Caco-2 (cell line): ENCODE measurements at places on chromosomes 3 and 15.

DNA sequence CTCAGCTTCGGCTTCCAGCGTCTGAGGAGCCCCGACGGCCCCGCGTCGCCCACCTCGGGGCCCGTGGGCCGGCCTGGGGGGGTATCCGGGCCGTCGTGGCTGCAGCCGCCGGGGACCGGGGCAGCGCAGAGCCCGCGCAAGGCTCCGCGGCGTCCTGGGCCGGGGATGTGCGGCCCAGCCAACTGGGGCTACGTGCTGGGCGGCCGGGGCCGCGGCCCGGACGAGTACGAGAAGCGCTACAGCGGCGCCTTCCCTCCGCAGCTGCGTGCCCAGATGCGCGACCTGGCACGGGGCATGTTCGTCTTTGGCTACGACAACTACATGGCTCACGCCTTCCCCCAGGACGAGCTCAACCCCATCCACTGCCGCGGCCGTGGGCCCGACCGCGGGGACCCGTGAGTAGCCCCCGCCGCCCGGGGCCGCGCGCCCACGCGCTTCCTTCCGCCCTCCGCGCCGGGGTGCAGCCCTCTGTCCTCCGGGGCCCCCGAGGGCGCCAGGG, 462 bp downstream of the EDEM1 start:
- peak overlapping the region; percentile 94 for H3K4me3 ChIP-seq
- H3K4me1 ChIP-seq, result peaks cover 17% of the 10 kb centered on the region; the same call in 1 of the 2 replicates
- no peaks in the 10 kb centered on the region; the same call in 1 of the 2 replicates for H3K36me3 ChIP-seq
- no peaks in the 10 kb centered on the region for H3K27me3 ChIP-seq

- no peak for DNase-seq
- H3K4me3 ChIP-seq, result no peak overlapping the region
- no peaks in the 10 kb centered on the region for H3K36me3 ChIP-seq
- H3K4me1 ChIP-seq, result no peaks in the 10 kb centered on the region
Measured at GRCh38 chr3:127805026-127805753, 17.1 kb downstream of the MGLL start.

DNA sequence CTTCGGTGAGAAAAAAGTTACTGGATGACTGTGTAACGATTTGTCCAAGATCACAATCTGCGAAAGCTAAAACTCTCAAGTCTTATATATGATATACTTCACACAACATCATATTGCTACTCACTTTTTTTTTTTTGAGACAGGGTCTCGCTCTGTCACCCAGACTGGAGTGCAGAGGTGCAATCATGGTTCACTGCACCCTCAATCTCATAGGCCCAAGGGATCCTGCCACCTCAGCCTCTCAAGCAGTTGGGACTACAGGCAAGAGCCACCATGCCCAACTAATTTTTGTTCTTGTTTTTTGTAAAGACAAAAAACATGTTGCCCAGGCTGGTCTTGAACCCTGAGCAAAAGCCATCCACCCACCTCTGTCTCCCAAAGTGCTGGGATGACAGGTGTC, 5.4 kb upstream of the ATP13A4 start:
- no peaks in the 10 kb centered on the region for H3K36me3 ChIP-seq
- H3K27ac ChIP-seq, result no peak overlapping the region
- no peak overlapping the region for H3K4me3 ChIP-seq
- DNase-seq, result no peak
- no peaks in the 10 kb centered on the region for H3K27me3 ChIP-seq

DNA sequence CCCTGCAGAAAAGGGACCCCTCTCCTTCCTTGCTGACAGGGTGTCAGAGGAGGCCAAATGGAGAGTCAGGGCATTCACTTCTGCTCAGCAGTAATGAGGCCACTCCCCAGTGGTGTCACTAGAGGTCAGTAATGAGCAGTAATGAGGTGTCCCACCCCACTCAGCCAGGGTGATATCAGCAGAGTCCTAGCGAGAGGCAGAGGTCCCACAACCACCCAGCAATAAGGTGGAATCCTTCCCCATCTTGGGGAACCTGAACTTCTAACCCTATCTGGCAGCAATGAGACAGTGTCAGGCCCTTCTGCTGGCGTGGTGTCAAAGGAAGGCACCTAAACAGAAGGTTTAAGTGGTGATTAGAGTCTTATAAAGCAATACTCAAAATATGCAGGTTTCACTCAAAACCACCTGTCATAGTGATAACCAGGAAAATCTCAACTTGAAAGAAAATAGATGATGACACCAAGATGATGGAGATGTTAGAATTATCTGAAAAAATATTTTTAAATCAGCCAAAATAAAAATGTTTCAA, 12.9 kb downstream of the OCA2 start:
- no peaks in the 10 kb centered on the region for H3K27me3 ChIP-seq
- peak; percentile 80 for DNase-seq
- H3K36me3 ChIP-seq, result no peaks in the 10 kb centered on the region
- no peak overlapping the region for H3K27ac ChIP-seq
- H3K4me1 ChIP-seq, result peaks cover 13% of the 10 kb centered on the region
- no peak overlapping the region for H3K4me3 ChIP-seq

- peaks cover 18% of the 10 kb centered on the region for H3K4me1 ChIP-seq
- peak overlapping the region; percentile 99 for H3K27ac ChIP-seq
- H3K36me3 ChIP-seq, result no peaks in the 10 kb centered on the region; the same call in 1 of the 2 replicates
- H3K27me3 ChIP-seq, result no peaks in the 10 kb centered on the region
- no peak for DNase-seq
Measured at GRCh38 chr15:64092075-64092820, 1.4 kb downstream of the CIAO2A start.

GRCh38 chr3:74711913-74712512, 97.6 kb upstream of the CNTN3 start:
- H3K27ac ChIP-seq, result no peak overlapping the region
- DNase-seq, result no peak
- H3K4me1 ChIP-seq, result no peaks in the 10 kb centered on the region
- no peak overlapping the region for H3K4me3 ChIP-seq
- no peaks in the 10 kb centered on the region for H3K36me3 ChIP-seq
- H3K27me3 ChIP-seq, result no peaks in the 10 kb centered on the region

DNA sequence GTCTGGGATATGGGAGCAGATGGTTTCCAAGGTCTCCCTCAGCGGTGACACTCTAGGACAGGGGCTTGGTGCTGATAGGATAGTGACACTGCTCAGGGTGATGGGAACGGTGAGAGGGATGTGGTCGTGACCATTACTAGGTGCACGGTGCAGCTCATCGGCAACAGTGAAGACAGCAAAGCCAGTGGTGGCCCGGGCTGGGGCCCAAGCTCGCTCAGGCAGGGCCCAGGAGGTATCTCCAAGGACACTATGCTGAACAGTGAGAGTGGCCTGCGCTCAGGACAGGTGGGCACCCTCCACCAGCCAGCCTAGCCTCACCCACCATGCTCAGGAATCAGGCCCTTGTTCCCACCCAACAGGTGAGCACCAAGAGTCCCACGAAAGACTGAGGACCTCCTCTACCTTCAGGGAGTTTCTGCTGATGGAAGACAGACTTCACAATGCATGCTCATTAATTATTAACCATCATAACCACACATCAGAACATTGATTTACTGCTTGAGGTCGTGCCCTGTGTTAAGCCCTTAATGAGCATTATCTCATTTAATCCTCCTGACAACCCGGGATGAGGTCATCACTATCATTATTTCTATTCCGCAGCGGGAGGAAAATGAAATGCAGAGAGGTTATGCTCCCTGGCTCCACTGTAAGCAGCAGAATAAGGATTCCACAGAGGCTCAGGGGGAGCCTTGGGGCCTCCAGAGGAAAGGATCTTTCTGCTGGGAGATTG, 269.4 kb downstream of the UACA start:
- peak; percentile 77 for DNase-seq
- H3K4me1 ChIP-seq, result peaks cover 41% of the 10 kb centered on the region
- H3K27me3 ChIP-seq, result no peaks in the 10 kb centered on the region
- H3K4me3 ChIP-seq, result no peak overlapping the region

DNA sequence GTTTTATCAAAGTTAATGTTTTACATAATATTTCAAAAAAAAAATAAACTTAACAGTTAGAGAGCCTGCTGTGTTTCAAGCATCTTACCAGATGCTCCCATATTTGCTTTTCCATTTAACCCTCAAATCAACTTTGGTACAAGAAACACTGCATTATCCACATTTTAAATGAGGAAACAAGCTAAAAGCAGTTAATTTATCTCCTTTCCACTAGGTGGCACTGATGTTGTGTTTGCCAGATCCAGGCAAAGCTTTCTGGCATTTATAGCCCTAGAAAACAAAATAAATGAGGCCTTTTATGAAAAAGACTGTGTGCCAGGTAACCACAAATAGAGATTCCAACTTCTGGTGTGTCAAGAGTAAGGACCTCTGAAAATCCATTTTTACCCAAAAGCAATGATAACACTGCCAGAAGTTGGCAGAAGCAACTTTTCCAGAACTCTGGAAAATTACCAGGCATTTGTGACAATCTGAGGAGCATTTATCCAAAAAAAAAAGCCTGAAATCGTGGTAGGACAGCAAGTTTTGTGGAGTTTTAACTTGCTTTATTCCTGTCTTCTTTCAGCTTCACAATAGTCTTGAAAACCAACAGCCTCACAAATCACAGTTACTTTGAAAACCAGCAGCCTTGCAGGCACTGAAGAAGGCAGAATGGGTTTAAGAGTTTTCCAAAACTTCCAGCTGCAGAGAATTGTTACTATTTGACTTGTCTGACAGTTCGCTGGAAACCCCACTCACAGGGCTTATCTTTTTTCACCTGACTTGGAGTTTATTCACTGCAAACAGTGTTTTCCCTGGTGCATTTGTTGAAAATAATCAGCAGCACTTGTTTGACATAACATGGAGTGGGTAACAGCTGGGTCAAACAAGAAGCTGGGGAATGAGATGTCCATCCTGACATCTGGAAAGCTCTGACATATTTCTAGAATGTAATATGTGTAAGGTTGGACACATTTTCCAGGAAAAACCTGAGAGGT, 9.2 kb downstream of the FAM162A start:
- H3K36me3 ChIP-seq, result no peaks in the 10 kb centered on the region
- 0 out of 2 replicates have a peak, but pooled peaks cover 4% of the 10 kb centered on the region for H3K4me1 ChIP-seq
- DNase-seq, result peak; percentile 39
- no peaks in the 10 kb centered on the region for H3K27me3 ChIP-seq

GRCh38 chr3:127672429-127673190, at the start of gene ABTB1:
Gene ABTB1 (plus strand): TSS chr3:127672952. CDS start chr3:127673026, 74 bp downstream.
- peaks cover 7% of the 10 kb centered on the region; the same call in 1 of the 2 replicates for H3K4me1 ChIP-seq
- peak within 1 kb of the TSS; percentile 85 for H3K4me3 ChIP-seq
- H3K27ac ChIP-seq, result peak within 1 kb of the TSS; percentile 90
- peak; percentile 86 for DNase-seq
